Large intestine (tissue), 12 donors: ENCODE measurements at places on chromosomes 2 and 18.
A peak's percentile ranks its signal among the peaks of the same experiment; 100 is the strongest.

DNA sequence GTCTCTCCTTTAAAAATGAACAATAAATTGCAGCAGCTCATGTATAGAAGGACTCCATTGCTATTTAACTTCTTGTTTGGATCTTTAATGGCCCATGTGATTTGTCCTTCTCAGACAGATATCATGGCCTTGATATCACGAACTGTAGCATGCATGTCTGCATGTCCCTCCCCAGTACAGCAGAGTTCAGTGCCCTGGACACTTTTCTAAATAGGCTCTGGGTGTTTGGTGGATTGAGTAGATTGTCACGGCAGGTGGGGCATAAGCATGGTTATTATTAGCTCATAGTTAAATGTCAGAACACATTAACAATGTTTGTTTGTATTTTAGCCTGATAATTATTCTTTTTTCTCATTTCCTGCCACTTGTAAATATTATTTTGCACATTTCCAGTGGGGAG, 118.3 kb downstream of the LRRTM1 start:
- no peak for DNase-seq

GRCh38 chr18:3055186-3055728, 42.3 kb upstream of the LPIN2 start:
- no peak for DNase-seq

GRCh38 chr2:204022550-204022949, 86.0 kb downstream of the ICOS start:
- no peak for DNase-seq

GRCh38 chr2:130371723-130372054, 15.8 kb downstream of the PTPN18 start:
- DNase-seq = no peak

- no peak for DNase-seq
These were observed 525.4 kb downstream of the KCNJ3 start for GRCh38 chr2:155223781-155224406.

- DNase-seq = no peak
These were observed 4.6 kb downstream of the HJURP start for GRCh38 chr2:233849607-233850271.

GRCh38 chr2:128716299-128716721, 397.6 kb upstream of the HS6ST1 start:
- DNase-seq = no peak

GRCh38 chr2:160402997-160403979, 90.3 kb downstream of the RBMS1 start:
- DNase-seq = no peak

DNA sequence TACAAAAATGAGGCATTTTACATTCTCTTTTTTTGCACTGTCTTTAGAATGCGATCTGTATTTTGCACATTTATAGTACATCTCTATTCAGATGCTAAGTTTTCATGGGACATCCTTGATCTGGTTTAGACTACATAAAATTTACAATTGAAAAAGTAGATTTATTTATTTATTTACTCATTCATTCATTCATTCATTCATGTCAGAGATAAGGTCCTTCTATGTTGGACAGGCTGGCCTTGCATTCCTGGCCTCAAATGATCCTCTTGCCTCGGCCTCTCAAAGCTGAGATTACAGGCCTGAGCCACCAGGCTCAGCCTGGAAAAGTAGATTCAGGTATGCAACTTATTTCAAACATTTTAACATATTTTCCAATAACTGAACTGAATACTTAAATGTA, 16.0 kb upstream of the DCTN1 start:
- DNase-seq = no peak

DNA sequence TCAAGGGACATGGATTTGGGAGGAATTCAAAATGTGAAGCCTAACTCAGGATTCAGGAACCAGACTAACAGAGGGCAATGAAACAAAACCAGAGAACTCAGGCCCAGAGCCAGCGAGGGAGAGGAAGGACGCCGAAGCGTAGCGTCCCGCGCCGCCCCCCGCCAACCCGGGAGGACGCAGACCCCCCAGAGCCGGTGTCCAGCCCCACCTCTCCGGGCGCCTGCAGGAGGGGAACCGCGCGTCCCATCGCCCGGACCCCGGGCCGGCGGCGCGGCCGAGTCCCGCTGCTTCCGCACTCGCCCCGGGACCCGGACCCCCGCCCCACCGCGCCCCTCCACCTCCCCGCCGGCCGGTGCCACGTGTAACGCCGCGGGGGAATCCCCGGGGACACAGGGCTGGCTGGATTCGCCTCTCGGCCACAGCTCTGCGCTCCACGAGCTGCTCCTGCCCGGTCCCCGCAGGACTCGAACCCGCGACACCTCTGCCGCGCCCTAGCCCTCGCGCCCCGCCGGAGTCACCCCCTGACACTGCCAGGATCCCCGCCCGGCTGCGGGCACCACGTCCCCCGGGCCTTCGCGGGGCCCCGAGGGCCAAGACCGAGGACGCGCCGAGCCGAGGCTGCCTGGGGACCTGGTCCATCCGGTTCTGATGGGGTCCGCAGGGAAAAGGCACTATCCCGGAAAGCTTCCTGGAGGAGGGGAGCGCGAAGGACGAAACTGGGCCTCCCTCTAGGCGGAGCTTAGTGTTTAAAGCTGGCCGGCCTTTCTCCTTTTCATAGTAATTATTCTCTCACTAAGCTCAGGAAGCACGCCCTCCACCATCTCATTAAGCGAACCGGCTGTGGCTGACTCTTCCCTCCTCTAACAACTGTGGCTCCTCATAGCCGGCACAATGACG, 40.4 kb upstream of the FAM124B start:
- DNase-seq = no peak

- no peak for DNase-seq
These were observed 27.2 kb upstream of the RFX8 start for GRCh38 chr2:101502095-101502494.

GRCh38 chr2:178403671-178404306, 47.2 kb downstream of the PRKRA start:
- DNase-seq = no peak

DNA sequence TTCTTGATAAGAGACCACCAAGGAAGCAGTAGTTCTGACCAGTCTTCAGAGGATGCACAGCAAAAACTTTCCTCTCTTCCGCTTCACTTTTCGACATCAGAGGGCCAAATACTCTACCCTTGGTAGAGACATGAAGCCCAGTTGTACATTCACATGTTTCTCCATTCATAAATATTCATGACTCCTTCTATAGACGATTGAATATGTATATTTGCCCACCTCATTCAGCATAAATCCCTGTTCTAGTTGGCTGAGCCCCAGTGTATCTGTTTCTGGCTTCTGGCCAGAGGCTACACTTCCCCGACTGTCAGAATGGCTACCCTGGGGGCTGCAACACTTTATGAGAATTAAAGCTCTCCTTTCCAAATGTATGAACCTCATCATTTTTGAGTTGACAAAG, 258.5 kb downstream of the ASXL3 start:
- DNase-seq = no peak

GRCh38 chr18:70415823-70416488, 127.1 kb downstream of the SOCS6 start:
- no peak for DNase-seq

- DNase-seq = peak; percentile 45
These were observed 4.5 kb upstream of the BCL2L11 start for GRCh38 chr2:111116011-111116746.

- DNase-seq = peak; percentile 4
These were observed 90.0 kb downstream of the COMMD1 start for GRCh38 chr2:61995515-61995914.

- no peak for DNase-seq
These were observed 17.9 kb downstream of the SDC1 start for GRCh38 chr2:20207051-20207450.

DNA sequence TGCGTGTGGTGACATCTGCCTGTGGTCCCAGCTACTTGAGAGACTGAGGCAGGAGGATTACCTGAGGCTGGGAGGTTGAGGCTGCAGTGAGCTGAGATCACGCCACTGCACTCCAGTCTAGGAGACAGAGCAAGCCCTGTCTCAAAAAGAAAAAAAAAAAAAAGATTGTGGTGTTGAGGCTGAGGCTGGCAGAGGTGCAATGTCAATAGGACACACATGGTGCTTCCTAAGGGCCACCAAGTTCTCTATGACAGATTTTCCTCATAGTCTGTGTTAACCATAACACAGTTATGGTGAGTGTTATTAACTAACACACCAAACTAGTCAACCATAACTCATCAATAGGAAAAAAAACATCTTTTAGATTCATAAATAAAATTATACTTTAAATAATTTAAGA, 494.4 kb downstream of the TMX3 start:
- no peak for DNase-seq

DNA sequence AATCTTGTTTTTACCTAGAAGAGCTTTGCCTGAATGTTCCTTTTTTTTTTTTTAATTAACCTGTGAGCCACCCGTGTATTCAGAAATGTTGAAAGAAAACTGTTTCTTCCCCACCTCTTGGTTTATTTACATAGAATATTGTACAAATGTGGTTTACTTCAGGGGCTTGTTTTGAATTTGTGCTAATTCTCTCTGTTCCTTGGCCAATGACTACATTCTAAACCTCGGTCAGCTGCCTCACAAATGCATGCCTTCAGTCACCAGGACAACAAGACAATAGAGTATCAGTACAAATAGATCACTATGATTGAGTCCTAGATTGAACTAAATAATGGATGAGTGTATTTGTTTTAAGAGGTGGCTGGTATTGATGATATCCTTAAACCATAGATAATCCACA, 36.0 kb downstream of the AGFG1 start:
- DNase-seq = no peak

DNA sequence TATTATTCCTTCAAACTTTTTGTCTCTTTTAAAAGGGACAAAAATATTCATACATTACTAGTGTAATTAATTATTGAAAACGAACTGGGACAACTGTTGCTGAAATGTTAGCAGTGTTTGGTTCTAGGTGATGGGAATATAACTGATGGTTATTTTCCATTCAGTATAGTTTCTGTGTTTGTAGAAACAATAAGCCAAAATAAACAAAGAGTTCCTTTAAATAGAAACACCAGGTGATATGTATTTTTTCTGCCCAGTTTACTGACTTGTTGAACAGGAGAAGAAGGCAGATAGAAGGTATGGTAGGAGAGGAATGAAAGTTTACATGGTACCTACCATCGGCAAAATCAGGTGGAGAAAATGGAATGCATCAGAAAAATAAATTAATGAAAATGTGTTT, 74.2 kb downstream of the LYPD6B start:
- DNase-seq = no peak

DNA sequence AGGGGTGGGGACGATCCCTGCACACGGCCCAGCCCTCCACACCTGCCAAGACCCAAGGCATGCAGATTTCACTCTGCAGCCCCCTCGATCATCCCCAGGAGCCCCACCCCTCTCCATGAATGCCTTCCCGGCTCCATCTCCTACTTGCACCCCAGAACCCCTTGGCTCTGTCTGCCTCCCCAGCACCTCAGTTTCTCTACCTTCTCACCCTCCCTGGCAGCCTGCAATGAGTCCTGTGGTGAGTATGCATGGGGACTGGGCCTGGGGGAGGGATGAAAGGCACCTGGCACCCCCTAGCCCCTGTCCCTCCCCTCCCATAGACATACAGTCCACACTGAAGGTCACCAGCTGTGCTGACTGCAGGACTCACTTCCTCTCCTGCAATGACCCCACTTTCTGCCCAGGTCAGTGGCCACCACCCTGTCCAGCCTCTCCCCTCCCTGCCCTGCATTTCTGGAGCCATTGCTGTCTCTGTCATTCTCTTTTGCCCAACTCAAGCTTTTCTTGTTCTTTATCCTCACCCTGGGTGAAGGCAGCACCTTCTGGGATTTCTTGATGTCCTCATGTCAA, 1.0 kb downstream of the TEX51 start:
- no peak for DNase-seq

DNA sequence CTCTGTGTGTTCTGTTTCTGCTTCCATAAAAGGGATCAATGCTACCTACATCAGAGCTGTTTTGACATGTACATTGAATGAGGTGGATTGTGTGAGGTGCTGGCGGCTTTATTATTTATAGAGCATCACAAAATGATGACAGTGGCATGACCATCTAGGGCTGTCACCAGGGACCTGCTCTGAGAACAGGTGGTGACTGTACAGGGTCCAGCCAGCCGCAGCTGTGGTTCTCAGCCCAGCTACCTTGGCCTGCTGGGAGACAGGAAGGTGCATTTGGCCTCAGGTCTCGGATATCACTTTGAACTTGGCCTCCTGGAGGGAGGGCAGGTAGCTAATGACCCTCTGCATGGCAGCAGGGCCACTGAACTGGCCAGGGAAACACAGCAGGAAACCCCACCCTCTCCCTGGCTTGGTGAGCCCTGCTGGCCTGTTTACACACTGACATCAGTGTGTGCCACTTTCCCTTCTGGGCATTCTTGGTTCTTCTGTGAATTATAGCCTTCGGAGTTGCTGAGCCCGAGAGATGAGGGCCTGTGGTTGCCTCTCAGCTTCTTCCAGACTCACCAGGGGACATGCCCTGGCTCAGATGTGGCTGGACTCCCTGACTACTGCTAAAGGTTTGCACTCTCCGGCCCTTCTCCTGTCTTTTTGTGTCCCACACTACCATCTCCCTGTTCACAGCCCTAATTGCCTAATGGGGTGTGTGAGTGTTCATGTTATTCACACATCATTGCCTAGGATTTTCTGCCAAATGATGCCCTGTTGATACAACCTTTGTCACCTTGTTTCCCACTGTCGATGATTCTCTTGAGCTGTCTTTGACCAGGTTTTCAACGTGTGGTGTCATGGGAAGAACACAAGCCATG, 109.2 kb upstream of the RAB12 start:
- no peak for DNase-seq

GRCh38 chr2:117086174-117086942, 728.1 kb upstream of the DDX18 start:
- no peak for DNase-seq

DNA sequence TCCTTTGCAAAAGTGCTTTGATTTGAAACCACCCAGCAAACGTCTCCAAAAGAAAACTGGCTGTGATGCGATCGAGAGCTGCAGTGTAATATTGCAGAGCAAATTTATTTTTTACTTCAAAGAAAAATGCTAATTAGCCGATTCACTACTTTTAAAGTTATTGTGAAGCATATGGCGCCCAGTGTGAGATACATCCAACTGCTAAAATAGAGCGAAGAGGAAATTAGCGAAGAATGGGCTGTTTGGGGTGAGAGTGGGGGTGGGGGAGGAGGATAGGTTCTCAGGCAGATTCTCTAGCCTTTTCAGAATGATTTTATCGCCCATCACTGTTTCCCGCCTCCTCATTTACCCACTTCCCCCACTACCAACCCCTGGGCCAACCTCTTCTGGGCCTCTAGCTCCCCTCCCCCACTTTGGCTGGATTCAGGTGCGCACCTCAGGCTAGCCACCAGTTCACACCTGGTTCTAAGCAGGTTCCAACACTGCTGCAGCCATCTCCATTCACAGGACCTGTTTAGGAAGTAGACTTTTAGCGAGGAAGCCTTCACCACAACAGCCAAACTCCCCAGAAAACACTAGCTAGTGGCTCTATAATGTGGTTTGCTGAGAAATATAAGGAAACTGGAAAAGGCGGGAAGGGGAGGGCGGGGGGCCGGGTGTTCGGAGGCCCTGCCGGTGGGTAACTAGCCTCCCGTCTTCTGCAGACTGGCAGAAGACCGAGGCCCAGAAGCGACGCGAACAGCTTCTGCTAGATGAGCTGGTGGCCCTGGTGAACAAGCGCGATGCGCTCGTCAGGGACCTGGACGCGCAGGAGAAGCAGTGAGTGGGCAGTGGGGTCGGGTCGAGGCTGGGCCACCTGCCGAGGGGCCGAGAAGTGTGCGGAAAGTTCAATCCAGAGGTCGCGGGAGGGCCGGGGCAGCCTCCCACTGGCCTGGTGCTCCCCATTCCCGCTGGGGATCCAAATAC, 6.0 kb upstream of the OTX1 start:
- DNase-seq = no peak
